CD14-positive monocyte (primary cell): ENCODE measurements at places on chromosomes 7 and 10. TPM values are rescaled to one million over a fixed set of nuclear protein-coding genes. Genes with fewer than 3 reads are reported as not detected.

GRCh38 chr7:88628363-88629085, 131.0 kb upstream of the ZNF804B start:
- no peaks in the 10 kb centered on the region for H3K27me3 ChIP-seq
- no peak overlapping the region for H3K27ac ChIP-seq
- DNase-seq, result no peak
- H3K4me1 ChIP-seq, result no peaks in the 10 kb centered on the region
- no peaks in the 10 kb centered on the region for H3K36me3 ChIP-seq
- H3K4me3 ChIP-seq, result no peak overlapping the region

DNA sequence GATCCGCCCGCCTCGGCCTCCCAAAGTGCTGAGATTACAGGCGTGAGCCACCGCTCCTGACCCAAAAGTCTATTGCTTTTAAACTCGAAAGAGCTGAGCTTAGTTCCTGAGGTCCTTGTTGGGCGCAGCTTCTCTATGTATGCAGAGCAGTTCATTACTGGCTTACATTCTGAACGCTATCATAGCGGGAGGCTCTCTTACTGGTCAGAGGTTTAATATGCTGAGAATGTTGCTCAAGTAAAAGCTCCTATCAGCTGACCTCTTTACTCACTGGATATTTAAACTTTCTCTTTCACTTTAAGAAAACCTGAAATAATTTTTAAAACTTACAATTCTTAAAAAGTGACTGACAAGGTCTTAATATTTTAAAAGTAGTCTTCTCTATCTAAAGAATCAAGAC, 160.8 kb upstream of the WNT16 start:
- H3K4me1 ChIP-seq, result no peaks in the 10 kb centered on the region
- no peak overlapping the region for H3K27ac ChIP-seq
- no peak for DNase-seq
- no peaks in the 10 kb centered on the region for H3K27me3 ChIP-seq

DNA sequence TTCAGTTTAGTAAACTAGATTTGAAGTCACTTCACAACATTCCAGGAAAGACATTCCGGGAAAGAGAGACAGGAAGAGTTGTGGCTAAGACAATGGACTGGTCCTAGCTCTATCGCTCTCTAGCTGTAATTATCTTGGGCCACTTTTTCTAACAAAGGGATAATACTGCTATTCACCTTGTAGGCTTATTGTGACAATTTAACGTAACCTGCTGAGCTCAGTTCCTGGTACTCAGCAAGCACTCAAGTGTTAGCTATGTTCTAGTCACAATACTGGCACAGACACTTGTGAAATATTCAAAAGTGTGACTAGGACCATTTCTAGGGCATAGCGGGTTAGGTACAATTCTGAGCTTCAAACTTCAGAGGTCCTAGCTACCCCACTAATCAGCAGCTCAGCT, 12.0 kb upstream of the NRCAM start:
- DNase-seq, result no peak
- H3K4me1 ChIP-seq, result no peaks in the 10 kb centered on the region
- H3K36me3 ChIP-seq, result peaks cover 28% of the 10 kb centered on the region
- no peak overlapping the region for H3K27ac ChIP-seq
- peaks cover 2% of the 10 kb centered on the region for H3K27me3 ChIP-seq
- no peak overlapping the region for H3K4me3 ChIP-seq

DNA sequence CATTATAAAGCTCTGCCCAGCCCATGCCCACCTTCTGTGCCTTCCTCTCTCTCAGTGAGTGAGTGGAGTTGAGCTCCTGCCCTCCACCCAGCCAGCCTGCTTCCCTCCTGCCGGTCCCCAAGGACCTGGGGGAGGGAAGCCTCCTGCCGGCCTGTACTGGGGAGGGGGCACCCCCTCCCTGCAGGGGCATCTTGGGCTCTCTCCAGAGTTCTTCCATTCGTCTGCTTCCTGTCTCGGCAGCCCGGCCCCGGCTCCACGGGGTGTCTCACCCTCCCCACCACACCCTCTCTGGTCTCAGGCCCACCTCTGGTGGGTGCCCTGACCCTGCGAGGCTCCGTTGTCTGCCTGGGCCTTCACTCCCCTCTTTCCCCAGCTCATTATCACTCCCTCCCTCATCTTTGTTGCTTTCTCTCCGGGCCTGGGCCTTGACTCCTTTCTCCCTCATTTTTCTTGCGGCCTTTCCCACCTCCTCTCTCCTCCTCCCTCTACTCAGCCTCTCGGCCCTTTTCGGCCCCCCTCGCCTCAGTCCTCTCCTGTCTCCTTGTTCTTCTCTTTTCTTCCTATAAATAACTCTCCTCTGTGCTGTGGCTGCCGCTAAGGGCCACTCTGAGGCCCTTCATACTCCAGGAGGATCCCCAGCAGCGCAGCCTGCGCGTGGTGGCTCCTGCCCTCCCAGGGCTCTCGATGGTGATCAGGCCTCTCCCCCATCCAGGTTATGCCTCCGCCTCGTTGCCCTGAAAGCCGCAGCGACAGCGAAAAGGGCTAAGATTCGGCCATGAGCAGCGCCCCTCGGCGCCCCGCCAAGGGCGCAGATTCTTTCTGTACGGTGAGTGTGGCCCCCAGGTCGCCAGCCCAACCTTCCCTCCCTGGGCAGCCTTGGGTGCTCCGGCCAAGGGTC, 2.1 kb downstream of the SLC4A2 start:
- H3K27ac ChIP-seq, result no peak overlapping the region
- DNase-seq, result no peak
- no peaks in the 10 kb centered on the region for H3K27me3 ChIP-seq
- H3K36me3 ChIP-seq, result peaks cover 45% of the 10 kb centered on the region
- no peak overlapping the region for H3K4me3 ChIP-seq
- H3K4me1 ChIP-seq, result peaks cover 42% of the 10 kb centered on the region

GRCh38 chr7:108723381-108723814, 153.7 kb downstream of the DNAJB9 start:
- H3K4me1 ChIP-seq, result no peaks in the 10 kb centered on the region
- H3K27ac ChIP-seq, result no peak overlapping the region
- H3K27me3 ChIP-seq, result no peaks in the 10 kb centered on the region
- no peak overlapping the region for H3K4me3 ChIP-seq
- DNase-seq, result no peak
- no peaks in the 10 kb centered on the region for H3K36me3 ChIP-seq

PPP3CB gene
- 4.8 TPM for polyA plus RNA-seq

ADAM8 gene
- polyA plus RNA-seq, result 72.8 TPM
